ENCODE measurements at places on chromosomes 7 and 10.

DNA sequence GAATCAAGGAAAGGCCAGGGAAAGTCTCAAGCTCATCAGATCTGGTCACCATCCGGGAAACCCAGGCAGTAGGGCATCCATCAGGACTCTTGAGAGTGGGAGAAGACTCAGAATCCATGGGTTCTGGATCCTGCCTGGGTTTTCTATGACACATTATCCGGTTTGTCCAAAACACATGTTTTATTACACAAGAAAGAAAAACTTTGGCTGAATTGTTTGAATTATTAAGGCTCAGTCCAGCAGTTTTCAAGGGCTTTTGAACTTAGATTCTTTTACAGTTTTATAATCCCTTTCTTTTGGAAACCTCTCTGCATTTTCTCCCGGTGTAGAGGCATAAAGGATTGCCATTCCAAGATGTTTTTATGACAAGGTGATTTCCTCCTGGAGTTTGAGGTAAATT is 528.5 kb upstream of the MGMT start:
- DNase-seq, result no peak

DNA sequence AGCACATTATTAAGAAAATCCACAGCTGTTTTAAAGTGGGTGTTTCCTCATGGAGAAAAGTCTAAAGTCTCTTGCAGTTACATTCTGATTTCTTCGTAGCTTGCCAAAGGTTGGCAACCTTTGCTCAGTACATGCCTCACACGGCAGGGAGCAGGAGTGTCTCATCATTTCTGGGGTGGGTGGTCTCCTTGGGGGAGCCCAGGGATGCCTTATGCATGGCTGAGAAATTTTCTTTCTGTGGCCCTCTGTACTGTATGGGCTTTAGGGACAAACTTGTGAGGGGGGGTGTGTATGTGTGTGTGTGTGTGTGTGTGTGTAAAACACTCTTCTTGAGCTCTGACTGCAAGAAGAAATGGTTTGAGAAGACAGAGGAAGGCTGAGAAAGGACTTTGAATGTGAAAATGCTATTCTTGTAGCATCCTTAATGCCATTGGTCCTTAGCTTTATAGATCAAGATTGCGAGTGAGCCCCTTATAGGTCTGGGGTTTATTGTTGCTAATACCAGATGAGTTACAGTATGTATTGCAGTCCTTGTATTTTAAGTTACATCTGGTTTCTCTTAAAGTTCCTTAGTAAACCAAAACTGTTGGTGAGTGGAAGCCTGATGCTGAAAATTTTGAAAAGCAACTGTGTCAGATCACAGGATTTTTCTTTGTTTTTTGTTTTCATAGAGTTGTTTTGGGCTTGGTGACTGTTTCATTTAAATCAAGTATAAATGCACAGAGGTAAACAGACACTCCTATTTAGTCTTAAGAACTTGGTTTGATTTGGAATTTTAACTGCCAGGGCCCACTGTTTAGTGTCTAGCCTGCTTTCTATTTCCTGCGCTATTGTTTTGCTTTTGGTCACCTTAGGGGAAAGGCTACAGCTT is 242.0 kb downstream of the BICC1 start:
- no peak for DNase-seq

DNA sequence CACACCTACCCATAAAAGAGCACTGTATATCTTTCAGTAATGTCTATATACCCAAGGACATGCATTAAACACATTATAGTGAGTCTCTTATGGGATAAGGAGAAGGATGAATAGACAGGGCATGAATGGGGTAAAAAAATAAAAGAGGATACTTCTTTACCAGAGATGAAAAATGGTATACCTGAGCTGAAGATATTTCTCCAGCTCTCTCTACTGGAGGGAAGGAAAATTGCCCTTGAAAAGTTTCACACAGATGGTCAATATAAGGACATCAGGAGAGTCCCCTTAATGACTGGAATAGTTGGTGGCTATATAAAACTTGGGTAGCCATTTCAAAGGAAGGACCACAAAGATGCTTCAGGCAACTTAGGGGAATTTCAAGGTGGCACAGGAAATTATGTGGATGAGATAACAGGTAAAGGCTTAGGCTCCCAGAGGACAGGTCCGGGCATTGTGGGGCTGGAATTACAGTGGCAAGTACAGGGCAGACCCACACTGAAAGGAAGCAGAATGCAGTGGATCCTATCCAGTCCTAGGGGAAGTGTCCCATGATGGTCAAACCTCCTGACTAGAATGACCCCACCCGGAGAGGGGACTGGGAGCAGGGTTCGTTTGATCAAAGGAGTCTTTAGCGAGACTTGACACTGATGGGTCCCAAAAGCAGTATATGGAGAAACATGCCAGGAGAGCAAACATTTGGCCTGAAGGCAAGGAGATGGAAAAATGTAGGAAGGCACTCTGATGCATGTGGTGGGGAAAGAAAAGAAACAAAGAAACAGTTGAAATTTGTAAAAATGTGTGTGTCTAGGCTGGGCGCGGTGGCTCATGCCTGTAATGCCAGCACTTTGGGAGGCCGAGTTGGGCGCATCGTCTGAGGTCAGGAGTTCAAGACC is 35.6 kb downstream of the PLAU start:
- DNase-seq, result no peak

- no peak for DNase-seq
Observed at GRCh38 chr10:29804025-29804852, 169.5 kb upstream of the SVIL start.

GRCh38 chr7:8146106-8146787 is 115.7 kb downstream of the ICA1 start:
- no peak for DNase-seq

- DNase-seq, result no peak
Observed at GRCh38 chr7:80147543-80148391, 13.1 kb downstream of the GNAI1 start.

GRCh38 chr10:28135258-28135657 is 136.4 kb upstream of the ODAD2 start:
- DNase-seq, result no peak
